ENCODE measurements at places on chromosomes 11 and 22. TPM values are rescaled to one million over a fixed set of nuclear protein-coding genes. Genes with fewer than 3 reads are reported as not detected.

- no peak for DNase-seq
Observed at GRCh38 chr11:119741369-119742262, 12.6 kb upstream of the NECTIN1 start.

DNA sequence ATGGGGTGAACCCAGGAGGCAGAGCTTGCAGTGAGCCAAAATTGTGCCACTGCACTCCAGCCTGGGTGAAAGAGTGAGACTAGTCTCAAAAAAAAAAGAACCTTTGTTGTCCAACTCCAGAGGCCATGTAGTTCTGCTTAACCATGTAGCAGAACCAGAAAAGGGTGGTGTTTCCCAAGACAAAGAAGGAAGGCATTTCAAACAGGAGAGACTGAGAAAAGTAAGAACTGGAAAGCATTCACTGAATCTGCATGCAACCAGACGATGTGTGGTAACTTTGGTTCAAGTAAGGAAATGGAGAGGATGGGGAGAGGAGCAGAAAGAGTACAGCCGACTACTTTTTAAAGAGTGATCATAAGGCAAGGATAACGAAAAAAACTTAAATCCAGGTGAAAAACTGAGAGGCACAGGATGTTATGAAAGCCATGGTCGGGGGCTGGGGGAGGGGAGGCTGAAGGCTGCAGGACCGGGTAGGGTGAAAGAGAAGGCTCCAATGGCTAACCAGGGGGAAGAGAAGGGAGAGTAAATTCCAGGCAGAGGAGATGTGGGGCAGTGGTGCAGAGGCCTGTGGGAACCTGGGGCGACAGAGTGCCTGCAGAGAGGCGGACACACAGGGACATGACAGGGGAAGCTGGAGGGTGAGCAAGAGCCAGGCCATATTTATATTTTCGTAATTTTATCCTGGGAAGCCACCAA lies 48.8 kb downstream of the MAPK1 start:
- no peak for DNase-seq

DNA sequence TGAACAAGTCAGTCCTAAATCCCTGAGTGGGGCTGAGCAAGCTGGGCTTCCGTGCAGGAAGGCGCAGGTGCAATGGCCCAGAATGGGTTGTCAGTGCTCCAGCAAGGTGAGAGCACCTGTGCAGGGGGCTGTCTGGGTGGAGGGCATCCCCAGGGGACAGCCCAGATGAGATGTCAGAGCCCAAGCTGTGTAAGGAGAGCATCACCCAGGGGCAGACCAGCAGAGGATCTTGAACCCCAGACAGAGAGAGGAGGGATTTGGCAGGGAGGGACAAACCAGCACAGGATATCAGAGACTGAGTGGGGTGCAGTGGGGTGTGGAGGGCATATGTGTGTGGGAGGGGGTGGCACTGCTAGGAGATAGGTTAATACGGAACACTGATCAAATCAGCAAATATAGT lies 114.9 kb upstream of the TMEM45B start:
- no peak for DNase-seq

DNA sequence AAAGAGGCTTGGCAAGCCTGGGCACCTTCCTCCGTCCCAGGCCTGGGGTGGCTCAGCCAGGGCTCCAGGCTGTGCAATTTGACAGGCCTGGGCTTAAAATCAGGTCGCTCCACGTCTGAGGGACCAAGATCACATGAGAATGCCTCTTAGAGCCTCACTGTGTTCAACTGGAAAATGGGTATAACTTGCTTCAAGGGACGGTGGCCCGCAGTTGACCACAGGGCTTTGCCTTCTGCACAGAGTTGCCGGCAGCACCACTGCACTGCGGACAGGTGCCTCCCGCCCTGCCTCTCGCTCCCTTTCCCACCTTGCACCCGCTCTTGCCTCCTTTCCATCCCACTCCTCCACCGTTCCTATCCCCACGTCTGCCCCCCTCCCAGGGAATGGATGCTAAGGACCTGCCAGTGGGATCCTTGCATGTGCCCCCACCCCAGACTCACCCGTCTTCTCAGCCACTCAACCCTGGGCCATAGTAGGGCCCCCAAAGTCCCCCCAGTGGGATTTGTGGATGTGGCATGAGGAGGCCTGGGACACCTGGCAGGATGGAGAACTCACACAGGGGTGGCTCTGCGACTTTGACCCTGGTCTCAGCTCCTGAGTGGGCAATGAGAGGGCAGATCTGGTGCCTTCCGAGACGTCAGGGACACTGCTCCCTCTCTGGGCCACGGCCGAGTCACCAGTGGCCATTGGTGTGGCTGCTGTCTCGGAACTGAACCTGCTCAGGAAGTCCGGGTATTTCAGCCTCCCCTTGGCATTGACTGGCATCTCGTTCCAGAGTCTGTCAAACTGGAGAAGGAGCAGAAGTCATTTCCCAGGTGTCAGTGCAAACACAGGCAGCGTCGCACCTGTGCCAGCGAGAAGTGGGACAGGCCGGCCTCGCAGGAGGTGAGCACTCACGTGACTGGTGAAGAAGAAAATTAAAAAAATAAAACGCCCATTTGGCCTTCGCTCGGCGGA lies 128.0 kb downstream of the MPPED1 start:
- DNase-seq, result no peak

- DNase-seq, result no peak
Observed at GRCh38 chr11:114040706-114041211, 18.8 kb upstream of the ZBTB16 start.

OR4X1 gene
- not detected for total RNA-seq

CTSW gene
- total RNA-seq, result 1.4 TPM

NUP98 gene
- 112 TPM for total RNA-seq
